ENCODE measurements at places on chromosomes 4 and X.
A peak's percentile ranks its signal among the peaks of the same experiment; 100 is the strongest.

DNA sequence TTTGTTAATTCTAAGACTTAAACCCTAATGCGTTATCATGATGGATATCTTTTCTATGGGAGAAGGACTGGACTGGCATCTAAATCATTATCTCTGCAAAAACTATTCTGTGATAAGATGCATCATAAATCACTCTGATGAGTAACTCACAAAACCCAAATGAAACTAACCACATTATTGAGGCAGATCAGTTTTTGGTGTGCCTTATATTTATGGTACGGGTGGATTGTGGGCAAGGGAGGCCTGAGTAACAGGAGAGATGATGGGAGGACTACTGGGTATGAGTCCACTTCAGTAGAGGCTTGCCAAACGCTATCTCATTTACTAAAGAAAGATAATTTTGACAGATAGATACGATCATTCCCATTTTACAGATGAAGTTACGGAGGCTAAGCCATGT is 66.4 kb upstream of the GUCY1A1 start:
- no peak for DNase-seq

GRCh38 chr4:16226816-16227461 is 668 bp upstream of the TAPT1 start:
- peak; percentile 42 for DNase-seq

DNA sequence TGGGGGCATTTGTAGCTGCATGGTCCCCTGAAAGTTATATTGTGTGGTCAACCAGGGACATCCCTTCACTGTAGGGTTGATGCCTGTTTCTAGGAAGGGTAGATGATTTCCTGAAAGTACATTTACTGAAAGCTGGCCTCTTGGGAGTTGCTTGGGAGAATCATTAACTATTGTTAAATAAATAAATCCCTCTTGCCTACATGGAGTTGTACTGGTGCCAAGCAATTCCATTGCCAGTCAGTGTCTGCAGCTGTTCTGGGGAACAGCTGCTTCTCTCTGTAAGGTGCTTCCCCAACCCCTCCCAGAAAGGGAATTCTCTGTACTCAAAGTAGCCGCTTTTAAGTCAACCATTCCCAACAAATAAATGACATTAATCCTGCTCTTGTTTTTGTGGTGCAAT is 51.1 kb downstream of the C4orf51 start:
- no peak for DNase-seq

- DNase-seq = no peak
Observed at GRCh38 chr4:88621763-88622327, 29.6 kb downstream of the HERC3 start.

DNA sequence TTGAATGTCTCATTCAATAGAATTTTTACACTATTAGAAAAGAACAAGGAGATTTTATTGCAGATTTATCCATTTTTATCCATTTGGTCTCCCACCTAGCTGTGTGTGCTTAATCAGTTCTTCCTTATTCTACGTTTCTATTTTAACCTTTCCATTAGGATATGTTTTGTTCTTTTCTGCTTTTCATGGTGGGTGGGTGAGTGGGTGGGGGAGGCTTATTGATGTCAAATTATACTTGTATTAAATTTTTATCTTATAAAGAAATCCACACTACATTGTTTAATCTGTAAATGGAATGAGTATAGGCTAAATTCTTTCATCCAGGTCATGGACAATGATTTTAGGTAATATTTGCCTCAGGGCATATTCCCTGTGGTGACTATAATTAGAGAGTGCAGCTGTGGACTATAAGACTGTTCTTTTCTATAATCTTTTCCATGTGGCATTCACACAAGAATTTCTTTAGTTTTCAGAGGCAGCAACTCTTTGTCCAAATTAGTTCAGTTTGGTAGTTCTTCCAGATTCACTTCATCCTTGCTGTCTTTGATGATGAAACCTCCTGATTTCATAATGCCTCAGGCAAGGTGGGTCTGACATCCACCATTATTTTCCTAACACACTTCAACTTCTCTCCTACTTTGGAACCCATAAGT is 2451.8 kb downstream of the PCDH7 start:
- DNase-seq = no peak

- no peak for DNase-seq
Observed at GRCh38 chrX:119646515-119646914, 40.3 kb upstream of the NKRF start.

DNA sequence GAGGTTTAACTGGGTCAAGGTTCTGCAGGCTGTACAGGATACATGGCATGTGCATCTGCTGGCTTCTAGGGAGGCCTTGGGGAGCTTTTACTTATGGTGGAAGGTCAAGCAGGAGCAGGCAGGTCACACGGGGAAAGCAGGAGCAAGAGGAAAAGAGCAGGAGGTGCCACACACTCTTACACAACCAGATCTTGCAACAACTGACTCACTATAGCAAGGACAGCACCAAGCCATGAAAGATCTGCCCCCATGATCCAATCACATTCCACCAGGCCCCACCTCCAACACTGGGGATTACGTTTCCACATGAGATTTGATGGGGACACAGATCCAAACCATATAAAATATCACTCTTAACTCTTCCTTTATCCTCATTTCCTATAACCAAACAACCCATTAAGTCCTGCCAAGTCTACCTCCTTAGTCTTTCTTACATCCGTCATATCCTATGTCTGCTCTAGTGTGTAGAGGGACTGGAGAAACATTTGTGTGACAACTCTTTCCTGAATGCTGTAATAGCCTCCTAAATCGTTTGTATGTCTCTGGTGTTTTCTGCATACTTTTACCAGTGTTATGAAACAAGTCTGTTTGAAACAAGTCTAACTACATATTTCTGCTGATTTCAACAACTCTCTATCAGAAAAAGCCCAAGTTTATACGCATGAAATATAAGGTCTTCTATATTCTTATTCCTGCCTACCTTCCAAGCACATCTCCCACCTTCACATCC is 8.3 kb upstream of the RAP2C start:
- DNase-seq = no peak

GRCh38 chr4:107896158-107896645 is 35.1 kb upstream of the CYP2U1 start:
- DNase-seq = no peak

DNA sequence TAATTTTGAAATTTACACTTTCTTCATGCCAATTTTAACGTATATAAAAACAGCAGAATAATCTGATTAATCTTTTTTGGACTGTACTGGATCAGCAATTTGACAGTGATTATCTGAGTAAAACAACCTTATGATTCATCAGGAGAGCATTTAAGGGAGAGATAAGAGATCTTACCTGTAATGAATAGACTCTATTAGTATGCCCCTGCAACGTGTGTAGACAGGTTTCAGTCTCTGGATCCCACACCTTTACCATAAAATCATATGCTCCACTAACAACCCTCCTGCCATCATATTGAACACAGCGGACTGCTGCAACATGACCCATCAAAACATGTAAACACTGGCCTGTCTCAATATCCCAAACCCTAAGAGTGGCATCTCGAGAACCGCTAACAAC is 210.1 kb downstream of the FBXW7 start:
- DNase-seq = no peak

DNA sequence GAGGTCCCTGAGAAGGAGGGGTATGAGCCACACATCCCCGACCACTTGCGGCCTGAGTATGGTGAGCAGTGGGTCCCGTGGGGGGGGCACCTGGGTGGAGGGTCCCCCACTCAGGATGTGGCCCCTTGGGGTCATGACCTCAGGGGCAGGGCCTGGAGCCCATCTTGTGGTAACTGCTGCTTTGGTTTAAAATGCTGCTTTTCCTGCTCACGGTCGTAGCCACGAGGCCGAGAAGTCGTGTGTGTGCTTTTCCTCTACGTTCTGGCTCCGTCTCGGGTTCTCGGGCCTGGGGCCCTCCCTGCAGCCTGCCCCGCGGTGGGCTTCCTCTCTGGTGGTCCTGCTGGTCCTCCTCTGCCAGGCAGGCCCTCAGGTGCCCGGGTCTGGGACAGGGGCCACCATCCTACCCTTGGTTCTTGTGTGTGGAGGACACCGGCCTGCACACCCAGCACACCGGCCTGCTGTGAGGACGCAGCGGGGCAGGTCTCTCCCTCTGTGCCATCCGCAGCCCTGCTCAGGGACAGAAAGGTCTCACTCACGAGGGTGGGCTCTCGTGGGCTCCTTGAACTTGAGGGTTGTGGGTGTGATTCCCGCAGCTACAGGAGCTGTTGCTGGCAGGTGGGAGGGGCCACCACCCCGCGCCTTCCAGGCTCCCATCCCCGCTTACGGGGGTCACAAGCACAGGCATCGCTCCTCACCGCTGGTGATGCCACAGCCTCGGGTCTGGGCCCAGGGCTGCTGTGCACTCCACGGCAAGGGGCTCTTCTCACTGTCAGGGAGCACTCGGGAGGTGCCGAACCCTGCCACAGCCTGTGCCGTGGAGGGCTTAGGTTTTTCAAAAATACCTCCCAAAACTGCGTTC is 19.6 kb downstream of the UVSSA start:
- DNase-seq = no peak

GRCh38 chrX:40502688-40503087 is 78.1 kb upstream of the ATP6AP2 start:
- no peak for DNase-seq

DNA sequence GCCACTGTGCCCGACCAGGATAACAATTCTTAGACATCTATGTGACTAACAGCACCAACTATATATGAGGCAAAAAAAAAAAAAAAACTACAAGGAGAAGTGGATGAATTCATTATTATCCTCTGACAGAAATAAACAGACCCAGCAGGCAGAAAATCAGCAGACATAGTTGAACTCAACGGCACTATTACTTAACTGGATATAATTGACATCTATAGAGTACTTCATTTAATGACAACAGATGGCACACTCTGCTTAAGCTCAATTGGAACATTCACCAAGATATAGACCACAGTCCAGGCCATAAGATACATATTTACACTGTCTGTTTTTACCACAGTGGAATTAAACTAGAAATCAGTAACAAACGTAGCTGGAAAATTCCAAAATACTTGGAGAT is 13.3 kb downstream of the CLDN22 start:
- DNase-seq = no peak

DNA sequence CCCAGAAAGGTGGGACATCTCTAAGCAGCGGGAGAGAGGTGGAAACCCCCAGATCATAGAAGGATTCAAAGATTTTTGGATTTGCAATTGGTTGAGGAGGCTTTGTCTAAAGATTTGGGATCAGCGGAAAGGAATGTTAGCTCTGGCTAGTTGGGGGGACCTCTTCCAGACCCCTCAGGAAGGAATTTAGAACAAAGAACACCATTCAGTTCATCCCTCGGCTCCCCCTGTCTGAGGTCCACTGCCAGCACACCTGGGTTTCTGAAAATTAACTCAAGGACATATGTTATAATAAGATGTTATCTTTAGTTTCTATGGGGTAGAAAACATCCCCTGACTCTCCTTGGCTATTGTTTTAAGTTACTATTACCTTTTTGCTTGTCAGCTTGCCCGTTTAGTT is 163.6 kb downstream of the CEP135 start:
- no peak for DNase-seq

GRCh38 chrX:30533266-30533665 is 44.3 kb downstream of the TASL start:
- no peak for DNase-seq

- DNase-seq = no peak
Observed at GRCh38 chrX:18047491-18047890, 173.2 kb downstream of the BEND2 start.

- no peak for DNase-seq
Observed at GRCh38 chr4:96407738-96408463, 568.0 kb downstream of the PDHA2 start.

GRCh38 chr4:66929748-66930147 is 615.6 kb downstream of the CENPC start:
- DNase-seq = no peak
